Glomerular endothelial cell (primary cell): ENCODE measurements at places on chromosomes 6 and 20.

- DNase-seq, result no peak
Observed at GRCh38 chr20:56418385-56418861, 6.4 kb downstream of the CASS4 start.

- DNase-seq, result no peak
Observed at GRCh38 chr6:35181933-35182612, 31.7 kb upstream of the SCUBE3 start.

GRCh38 chr20:23217023-23217422, 130.9 kb upstream of the CD93 start:
- no peak for DNase-seq

- DNase-seq, result no peak
Observed at GRCh38 chr6:37714836-37715420, 17.2 kb upstream of the MDGA1 start.

DNA sequence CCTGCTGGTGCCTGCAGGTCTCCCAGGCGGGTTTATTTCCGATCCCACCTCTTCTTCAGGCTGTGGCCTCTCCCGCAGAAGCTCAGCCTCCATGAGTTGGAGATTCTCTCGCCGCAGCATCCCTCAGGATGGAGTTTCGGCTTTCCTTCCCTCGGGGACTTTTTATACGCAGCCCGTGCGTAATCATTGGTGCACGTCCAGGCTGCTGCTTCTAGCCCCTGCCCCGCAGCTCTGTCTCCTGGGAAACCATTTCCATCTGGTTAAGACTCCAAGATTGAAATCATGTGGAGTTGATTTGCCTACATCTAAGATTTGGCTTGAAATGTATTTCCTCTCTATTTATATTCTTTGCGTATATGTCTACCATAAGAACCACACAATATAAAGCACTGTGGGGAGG, 46.7 kb upstream of the CARMIL1 start:
- DNase-seq, result no peak

DNA sequence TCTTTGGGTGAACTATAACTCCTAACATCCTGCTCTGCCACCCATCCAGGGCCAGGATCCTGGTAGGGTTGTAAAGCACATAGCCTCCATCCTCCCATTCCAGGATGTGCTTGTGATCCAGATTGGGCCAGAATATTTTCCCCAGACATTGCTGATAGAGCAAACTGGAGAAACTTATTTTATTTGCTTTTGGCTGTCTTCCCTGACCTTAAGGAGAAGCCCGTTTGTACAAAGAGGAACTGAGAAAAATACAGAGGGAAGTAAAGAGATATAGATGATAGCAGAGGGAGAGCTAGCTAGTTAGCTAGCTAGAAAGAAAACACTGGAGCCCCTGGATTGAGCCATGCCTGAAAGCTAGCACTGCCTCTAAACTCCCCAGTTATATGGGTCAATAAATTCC, 9.0 kb upstream of the HDAC2 start:
- no peak for DNase-seq

DNA sequence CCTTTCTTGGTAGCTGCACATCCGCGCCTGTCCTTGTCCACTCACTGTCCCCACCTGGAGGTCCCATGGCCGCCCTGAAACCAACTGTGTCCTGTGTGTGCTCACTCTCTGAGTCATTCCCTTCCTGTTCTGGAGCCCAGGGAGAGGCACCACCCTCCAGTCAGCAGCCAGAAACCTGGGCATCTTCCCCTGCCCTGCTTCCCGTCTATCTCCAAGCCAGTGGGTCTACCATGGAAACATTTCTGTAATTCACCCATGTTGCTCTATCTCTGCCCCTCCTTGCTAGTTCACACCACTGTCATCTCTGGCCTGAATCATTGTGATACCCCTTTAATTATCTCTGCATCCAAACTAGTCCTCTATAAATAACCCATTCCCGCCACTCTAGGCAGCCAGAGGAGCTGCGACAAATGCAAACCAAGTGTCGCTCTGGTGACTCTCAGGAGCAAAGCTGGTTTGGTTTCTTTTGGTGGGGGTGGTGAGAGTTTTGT, 28.8 kb upstream of the SYNJ2 start:
- no peak for DNase-seq

DNA sequence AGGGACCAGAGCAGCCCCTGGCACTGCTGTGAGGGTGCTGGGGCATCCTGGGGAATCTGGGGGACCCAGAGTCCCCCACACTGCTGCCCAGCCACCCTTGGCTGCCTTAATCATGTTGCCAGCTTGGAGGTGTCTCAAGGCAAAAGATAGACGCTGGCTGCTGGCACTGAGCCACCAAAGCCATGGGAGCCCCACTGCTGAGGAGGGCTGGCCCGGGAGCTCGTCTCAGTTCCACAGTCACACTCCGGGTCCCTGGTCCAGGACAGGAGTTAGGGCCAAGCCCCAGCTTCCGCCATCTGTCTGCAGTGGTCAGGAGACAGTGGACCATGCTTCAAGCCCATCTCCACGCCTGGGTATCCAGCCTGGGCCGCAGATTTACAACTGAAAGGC, 41.0 kb upstream of the HMGA1 start:
- DNase-seq, result no peak

- DNase-seq, result no peak
Observed at GRCh38 chr20:39658662-39659409, 696.7 kb downstream of the DHX35 start.

DNA sequence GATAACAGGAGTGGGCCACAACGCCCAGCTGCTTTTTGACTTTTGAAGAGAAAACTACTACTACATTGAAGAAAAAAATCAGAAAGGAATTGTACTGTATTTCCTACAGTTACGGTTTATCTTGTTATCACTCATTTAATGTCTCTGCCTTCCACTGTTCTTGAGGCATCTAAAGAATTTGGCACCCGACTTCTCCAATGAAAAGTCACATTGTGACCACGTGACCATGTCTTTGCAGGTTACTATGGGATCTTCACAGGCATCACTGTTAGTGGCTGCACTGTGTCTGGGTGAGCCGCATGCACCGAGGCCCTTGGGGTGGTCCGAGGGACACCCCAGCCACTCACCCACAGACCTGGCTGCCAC, 26.8 kb downstream of the RRBP1 start:
- no peak for DNase-seq

DNA sequence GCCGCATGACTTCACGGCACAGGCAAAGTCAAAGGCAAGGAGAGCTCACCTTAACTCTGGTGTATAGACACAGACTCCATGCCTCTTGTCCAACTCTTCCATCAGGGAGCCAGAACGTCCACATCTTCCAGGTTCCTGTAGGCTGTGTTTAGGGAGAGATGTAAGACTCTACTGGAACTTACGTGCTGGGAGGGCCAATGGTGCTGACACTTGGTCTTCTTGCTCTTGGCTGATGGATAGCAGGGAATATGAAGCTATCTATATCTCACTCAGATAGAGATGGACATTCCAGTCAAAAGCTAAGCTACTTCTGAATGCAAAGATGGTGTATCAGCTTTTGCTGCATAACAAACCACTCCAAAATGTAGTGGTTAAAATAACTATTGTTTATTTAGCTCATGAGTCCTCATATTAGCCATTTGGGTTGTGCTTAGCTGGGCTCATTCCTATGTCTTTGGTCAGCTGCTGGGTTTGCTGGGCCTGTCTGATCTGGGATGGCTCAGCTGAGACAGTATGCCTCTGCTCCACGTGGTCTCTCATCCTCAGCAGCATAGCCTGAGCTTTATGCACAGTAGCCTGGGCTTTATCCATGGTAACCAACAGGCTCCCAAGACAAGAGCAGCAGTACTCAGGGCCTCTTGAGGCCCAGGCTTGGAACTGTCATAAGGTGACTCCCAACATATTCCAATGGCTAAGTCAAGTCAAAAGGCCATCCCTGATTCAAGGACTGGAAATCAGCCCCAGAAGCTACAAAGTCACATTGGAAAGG, 111.6 kb downstream of the SNX5 start:
- DNase-seq, result no peak

DNA sequence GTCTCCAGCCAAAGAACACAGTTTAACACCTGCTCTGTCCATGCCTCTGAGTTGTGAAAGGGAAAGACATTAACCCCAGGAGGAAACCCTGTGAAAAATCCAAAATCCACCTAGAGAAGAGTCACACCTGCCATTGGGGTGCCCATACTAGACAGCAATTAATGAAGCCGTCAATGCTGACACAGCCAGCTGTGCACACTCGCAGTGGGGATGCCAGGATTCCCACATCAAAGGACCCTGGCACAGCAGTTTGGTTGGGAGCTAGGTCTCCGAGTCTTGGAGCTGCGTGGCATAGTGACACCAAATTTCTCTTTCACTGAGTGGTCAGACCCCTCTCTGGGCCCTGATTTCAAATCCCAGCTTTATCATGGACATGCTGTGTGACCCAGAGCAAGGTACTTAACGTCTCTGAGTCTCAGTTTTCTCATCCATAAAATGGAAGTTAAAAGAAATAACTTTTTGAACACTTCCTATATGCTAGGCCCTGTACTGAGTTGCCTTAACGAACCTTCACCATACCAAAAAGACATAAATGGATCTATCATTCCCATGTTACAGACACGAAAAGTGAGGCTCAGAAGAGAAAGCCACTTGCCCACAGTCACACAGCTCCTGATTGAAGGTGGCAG, 30.8 kb downstream of the BPIFB1 start:
- DNase-seq, result no peak

DNA sequence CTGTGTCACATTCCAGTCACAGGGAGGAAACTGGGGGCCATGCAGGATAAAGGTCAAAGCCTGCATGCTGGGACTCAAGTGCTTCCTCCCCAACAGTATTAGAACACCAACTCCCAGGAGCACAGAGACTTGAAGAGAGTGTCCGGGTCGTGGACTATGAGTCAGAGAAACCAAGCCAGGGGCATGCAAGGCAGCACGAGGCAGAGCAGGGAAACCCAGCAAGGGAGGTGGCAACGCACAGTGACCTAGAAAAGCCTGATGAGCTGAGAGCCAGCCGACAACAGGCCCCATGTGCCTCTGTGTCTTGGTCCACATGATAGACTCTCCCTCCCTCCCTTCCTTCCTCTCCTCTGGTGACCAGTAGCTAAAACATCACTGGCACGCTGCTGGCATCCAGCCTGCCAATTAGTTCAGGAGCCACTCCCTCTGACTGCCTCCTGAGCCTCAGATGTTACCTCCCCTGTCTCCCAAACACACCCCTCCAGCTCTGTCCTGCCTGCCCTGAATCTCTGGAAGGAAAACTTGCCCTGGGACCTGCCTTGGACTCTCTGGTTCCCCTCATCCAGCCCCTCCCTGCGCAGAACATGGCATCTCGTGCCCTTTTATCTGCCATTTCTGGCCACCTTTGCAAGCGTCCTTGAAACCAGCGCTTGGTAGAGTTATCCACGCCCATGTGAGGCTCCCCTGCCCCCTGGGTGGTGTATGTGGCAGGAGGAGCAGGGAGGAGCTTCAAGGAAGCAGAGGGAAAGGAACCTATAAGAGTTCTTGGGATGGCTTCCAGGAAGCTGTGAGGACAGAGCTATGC, 16.2 kb upstream of the RNF39 start:
- no peak for DNase-seq

- DNase-seq, result no peak
Observed at GRCh38 chr6:121399966-121400365, 35.5 kb upstream of the GJA1 start.

DNA sequence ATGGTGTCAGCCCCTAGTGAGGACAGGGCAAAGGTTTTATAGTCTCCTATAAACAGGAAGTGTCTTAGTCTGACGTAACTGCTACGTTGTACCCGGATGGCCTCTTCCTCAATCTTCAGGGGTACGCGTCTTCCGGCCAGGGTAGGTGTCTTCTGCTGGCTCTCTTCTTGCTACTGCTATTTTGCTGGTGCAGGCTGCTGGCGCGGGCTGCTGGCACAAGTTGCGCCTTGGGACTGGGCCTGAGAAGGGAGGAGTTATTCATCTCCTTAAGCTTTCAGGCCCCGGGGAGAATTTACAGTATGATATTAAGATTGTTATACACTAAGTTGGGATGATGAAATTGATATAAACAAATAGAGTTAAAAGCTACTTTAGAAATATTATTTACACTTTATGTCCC, 74.4 kb downstream of the HDGFL1 start:
- no peak for DNase-seq

DNA sequence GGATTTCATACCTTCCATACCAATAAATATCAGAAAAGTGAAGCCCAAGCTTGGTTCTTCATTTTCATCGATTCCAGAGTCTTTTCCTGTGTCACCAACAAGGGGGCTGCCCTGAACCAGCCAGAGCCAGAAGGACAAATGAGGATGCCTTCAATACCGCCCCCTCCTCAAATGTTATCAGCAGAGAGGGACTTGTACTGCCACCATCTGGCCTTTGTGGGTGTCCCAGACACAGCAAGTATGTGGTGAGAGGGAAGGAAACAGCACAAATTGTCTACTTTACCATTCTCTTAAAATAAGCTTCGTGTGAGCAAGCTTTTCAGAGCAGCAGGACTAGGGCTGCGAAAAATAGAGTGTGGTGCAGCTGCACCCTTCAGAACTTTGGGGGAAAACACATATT, 165.3 kb downstream of the SOBP start:
- DNase-seq, result no peak

DNA sequence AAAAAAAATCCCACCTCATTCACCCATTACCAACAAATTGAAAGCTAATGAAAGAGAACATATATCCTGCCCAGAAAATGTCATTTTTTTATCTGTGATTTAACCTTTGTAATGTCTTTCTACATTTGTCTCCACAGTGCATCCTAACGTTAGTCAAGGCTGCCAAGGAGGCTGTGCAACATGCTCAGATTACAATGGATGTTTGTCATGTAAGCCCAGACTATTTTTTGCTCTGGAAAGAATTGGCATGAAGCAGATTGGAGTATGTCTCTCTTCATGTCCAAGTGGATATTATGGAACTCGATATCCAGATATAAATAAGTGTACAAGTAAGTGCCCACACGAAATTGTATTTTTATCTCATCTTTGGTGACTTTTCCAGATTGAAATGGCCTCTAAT, 30.0 kb downstream of the RSPO3 start:
- DNase-seq, result no peak

- no peak for DNase-seq
Observed at GRCh38 chr20:24777746-24778145, 171.3 kb upstream of the CST7 start.

- DNase-seq, result no peak
Observed at GRCh38 chr6:38498085-38498484, 141.6 kb downstream of the BTBD9 start.

GRCh38 chr6:13267142-13267651, 61.1 kb downstream of the TBC1D7 start:
- no peak for DNase-seq

- DNase-seq, result no peak
Observed at GRCh38 chr6:137496368-137496767, 2.2 kb upstream of the OLIG3 start.

DNA sequence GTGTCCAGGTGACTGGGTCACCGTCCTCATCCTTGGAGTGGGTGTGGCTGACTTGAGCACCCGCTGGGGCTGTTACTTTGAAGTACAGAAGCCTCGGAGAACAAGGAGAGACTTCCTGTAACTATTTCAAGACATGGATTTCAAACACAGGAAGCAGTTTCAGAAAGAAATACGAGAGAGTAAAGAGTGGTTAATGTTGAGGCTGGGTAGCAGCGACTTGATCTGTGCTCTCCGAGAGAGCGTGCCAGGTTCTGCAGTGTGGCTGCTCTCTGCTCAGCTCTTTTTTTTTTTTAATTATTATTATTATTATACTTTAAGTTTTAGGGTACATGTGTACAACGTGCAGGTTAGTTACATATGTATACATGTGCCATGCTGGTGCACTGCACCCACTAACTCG, 17.5 kb upstream of the EFCAB8 start:
- DNase-seq, result no peak

- DNase-seq, result no peak
Observed at GRCh38 chr6:35194390-35194789, 19.4 kb upstream of the SCUBE3 start.

- peak; percentile 73 for DNase-seq
Observed at GRCh38 chr6:16762550-16763477, 1.6 kb upstream of the ATXN1 start.
